ENCODE measurements at places on chromosomes 5 and 9. TPM values are rescaled to one million over a fixed set of nuclear protein-coding genes. Genes with fewer than 3 reads are reported as not detected.

The GAS1 gene
- total RNA-seq: 0.32 TPM

The CCDC180 gene
- 3.4 TPM for total RNA-seq

The CDX1 gene
- not detected for total RNA-seq

The SPINK13 gene
- not detected for total RNA-seq

The PCDHGA12 gene
- total RNA-seq: 0.11 TPM

The MCTP1 gene
- total RNA-seq: not detected
